SW 1271 (cell line): ENCODE measurements at places on chromosomes 5 and 9.

- no peak for DNase-seq
These were observed 35.9 kb downstream of the RNF44 start for GRCh38 chr5:176501333-176501732.

GRCh38 chr5:34831303-34831702 is 7.7 kb upstream of the TTC23L start:
- no peak for DNase-seq

DNA sequence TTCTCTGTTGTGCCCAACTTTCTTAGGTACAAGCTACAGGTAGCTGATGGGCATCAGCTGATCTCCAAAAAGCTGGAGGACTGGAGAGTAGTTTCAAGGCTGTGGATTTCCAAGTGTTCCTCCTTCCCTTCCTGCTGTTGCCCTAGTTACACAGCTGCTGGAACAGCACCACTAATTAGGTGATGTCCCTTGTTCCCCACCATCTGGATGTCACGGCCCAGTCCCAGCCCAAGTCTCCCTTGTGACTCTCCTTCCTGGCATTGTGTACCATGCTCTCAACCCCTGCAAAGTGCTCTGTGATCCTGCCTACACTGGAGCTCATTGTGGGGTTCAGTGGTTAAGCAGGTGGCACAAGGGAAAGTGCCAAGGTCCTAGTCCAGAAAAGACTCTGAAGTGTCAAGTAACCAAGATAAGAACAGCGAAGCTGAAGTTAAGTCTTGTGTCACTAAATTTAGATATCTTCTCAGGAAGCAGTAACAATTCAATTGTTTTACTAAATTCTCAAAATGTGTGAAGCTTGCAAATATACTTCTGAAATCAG is 604.5 kb downstream of the ISL1 start:
- no peak for DNase-seq

DNA sequence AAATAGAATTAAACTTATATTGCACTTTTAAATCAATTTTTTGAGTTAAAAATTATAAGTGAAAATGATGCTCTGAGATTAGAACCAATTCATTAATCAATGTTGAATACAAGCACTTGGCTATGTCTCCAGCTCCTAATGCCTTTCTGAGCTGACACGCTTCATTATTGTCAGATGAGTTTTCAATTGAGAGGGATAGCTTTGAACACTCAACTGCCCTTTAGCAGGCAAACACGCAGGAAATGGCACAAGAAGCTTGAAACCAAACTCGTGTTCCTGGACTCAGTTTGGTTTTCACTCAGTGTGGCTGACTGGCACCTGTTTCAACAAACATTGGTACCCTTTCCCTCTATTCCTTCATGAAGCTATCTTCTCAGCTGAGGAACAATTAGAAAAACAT is 109.8 kb downstream of the MCTP1 start:
- DNase-seq: no peak

DNA sequence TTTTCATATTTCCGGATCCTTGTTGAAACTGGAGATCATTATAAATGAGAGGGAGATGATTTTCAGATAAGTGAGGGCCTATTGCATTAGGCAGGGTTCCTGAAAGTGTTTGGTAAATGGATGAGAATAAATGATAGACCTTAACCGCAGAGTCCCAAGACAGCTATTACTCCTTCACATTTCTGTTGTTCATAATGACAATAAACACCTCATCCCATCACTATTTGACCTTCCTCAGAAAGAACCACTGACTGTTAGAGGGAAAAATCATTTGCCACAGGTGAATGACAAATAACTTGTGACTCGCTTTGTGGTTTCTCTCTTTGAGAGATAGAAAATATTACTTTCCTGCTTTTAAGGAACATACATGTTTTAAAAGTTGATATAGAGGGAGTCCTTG is 47.3 kb upstream of the TRMT10B start:
- DNase-seq: peak; percentile 2

GRCh38 chr9:14396171-14396570 is 82.2 kb upstream of the NFIB start:
- no peak for DNase-seq

DNA sequence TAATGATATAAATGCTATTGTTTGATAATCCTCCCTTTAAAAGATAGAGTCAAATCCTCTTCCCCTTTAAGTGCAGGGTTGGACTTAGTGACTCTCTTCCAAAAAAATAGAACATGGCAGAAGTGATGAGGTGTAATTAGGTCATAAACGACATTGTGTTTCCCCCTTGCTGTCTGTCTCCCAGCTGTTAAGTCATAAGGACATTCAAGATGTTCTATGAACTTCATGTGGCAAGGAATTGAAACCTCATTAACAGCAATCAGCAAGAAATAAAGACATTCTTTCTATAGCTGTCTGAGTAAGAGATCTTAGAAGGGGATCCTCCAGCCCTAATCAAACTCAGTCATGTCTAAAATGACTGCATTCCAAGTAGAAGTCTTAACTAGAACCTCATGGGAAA is 3.3 kb upstream of the SLC25A46 start:
- DNase-seq: no peak

DNA sequence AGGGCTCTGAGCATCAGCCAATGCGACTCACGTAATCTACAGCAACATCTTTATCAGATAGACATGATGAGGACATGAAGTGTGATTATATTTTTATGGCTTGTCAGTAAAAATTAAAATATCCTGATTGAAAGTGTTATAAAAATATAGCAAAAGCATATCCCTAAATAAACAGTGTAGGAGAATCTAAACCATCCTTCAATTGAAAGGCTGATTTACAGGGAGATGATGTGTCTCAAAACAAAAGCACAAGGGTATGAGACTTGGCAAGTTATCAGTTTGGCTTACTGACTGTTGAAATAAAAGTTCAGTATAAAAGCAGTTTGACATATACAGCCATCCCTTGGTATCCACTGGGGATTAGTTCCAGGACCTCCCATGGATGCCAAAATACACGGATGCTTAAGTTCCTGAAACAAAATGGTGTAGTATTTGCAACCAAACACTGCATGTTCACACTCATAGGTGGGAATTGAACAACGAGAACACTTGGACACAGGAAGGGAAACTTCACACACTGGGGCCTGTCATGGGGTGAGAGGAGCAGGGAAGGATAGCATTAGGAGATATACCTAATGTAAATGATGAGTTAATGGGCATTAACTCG is 149.9 kb upstream of the MAP1B start:
- no peak for DNase-seq

DNA sequence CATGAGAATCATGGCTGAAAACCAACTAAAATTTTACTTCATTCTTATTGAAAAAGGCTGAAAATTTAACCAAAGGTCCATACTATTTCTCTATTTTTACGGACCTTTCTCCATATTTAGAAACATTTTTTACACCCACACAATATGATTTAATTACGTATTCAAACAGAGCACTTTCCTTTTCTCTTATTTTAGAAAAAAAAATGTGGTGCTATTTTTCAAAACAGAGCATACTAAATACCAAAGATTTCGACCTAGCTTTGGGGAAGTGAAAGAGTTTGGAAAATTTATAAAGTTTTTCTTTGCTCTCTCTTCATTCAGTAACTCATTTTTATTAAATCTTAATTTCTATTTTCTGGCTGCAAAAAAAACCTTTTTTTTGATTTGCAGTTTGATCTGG is 38.1 kb downstream of the RNF145 start:
- DNase-seq: no peak

GRCh38 chr5:65768723-65769346 is 46.8 kb downstream of the NLN start:
- DNase-seq: no peak

GRCh38 chr5:61595426-61595825 is 263.4 kb downstream of the ZSWIM6 start:
- DNase-seq: no peak

GRCh38 chr5:17037751-17038150 is 101.7 kb upstream of the MYO10 start:
- DNase-seq: no peak

GRCh38 chr5:97624886-97625285 is 441.8 kb upstream of the RIOK2 start:
- DNase-seq: no peak

DNA sequence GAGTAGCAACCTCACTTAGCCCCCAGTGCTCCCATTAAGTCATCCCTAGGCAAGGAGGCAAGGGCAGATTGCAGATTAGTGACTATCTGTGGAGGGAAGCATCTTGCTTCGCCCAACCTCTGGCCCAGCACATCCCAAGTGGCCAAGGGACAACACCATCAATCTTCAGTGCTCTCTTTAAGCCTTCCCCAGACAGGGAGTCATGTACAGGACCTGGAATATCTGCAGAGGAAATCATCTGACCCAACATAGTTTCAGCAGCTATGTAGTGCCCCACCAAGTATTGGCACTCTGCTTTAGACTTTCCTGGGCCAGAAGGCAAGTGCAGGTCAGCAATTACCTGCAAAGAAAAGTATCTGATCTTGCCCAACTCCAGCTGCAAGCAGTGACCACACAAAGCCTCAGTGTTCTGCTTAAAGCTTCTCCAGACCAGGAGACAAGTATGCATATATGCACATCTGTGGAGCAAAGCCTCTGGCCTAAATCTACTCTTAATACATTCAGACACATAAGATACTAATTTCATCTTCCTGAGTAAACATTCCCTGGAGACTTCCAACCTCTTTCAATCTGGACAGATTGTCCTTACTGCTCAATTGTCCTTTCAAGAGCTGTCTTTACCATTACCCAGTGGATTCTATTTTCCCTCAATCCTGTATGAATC is 224.8 kb upstream of the VLDLR start:
- no peak for DNase-seq

DNA sequence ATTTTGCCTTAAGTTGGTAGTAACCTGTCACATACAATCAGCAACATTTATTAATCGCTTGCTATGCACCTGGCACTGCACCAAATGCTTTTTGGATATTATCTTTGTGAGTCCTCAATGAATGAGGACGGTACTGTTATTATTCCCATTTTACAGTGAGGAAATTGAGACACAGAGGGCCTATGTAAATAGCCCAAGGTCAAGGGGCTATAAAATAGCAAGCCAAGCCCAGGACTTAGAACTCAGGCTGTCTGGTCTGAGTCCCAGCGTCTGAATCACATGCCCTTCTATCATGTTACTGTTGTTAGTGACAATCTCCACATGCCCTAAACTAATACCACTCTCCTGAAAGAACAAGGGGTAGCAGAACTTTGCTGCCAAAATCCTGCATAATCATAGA is 60.0 kb downstream of the ERAP1 start:
- no peak for DNase-seq

DNA sequence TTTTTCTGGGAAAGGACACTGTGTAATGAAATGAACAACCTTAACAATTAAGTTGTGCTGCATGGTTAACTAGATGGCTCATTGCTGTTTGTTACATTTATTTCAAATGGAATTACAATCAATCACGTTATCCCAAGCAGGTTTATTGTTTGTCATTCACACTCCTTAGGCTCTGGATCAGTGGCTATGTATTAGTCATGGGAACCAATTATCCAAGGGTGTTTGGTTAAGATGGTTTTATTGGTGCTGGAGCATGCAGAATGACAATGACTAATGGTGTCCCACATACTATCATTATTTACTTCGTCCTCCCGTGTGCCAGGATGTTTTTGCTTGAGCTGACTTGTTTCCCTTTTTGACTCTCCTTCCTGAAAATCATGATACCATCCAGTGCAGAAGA is 10.6 kb upstream of the TRPC7 start:
- no peak for DNase-seq

GRCh38 chr9:88233091-88233490 is 94.8 kb upstream of the SPATA31C2 start:
- no peak for DNase-seq

- DNase-seq: no peak
These were observed 627.1 kb upstream of the WWC1 start for GRCh38 chr5:167664222-167664804.

- DNase-seq: no peak
These were observed 166.6 kb upstream of the NFIB start for GRCh38 chr9:14480526-14480925.

- no peak for DNase-seq
These were observed 592.9 kb downstream of the SEMA5A start for GRCh38 chr5:8953016-8953415.

GRCh38 chr9:90881648-90882047 is 80.0 kb downstream of the SYK start:
- DNase-seq: no peak

GRCh38 chr5:122169350-122170103 is 40.2 kb downstream of the ZNF474 start:
- DNase-seq: no peak

DNA sequence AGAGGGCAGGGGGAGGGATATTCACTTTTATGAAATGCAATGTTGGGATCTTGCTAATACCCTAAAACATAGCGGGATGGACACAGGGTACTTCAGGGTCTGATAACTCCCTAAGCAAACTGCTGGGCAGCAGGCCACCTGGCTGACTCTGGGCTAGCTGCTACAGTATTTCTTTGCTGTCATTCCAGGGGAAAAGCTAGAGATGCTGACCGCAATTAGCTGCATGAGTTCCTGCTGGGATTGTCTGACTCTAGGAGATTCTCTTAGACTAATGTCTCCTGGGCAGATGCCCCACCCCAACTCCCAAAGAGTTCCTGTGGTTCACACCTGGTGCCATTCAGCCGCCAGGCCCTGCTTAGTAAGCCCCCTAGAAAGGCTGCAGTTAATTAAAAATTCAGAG is 69.9 kb downstream of the PSAT1 start:
- DNase-seq: no peak

GRCh38 chr5:147512659-147513379 is 3.0 kb upstream of the DPYSL3 start:
- DNase-seq: no peak

DNA sequence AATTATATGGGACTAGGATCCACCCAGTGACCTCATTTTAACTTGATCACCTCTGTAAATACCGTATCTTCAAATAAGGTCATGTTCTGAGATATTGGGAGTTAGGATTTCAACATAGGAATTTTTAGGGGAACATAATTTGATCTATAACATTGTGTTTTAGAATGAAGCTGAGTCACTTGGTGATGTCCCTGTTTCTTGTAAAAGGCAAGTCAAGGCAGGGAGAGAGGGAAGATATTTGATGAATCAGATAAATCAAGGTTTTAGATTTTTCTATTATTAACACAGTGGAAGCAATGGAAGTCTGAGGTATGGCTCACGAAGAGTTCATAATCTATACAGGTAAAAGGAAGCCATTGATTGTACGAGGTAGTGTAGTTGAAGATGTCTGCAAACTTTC is 11.8 kb upstream of the GPR151 start:
- DNase-seq: no peak

DNA sequence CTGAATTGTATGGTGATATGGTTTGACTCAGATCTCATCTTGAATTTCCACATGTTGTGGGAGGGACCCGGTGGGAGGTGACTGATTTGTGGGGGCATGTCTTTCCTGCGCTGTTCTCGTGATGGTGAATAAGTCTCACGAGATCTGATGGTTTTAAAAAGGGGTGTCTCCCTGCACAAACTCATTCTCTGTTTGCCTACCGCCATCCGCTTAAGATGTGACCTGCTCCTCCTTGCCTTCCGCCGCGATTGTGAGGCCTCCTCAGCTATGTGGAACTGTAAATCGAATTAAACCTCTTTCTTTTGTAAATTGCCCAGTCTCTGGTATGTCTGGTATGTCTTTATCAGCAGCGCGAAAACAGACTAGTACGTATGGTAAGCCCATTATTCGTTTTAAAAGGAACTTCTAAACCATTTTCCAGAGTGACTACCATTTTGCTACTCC is 48.7 kb downstream of the SLC36A1 start:
- DNase-seq: no peak
